ENCODE measurements at places on chromosomes 13 and 19. TPM values are rescaled to one million over a fixed set of nuclear protein-coding genes. Genes with fewer than 3 reads are reported as not detected.

ZSCAN4 gene
- total RNA-seq, result not detected

PRODH2 gene
- total RNA-seq, result not detected

MEIOSIN gene
- not detected for total RNA-seq

MCF2L gene
- total RNA-seq, result 74.2 TPM
